Muscle of leg (tissue), 16 donors: ENCODE measurements at places on chromosomes 16 and 17. TPM values are rescaled to one million over a fixed set of nuclear protein-coding genes. Genes with fewer than 3 reads are reported as not detected.
A peak's percentile ranks its signal among the peaks of the same experiment; 100 is the strongest.

GRCh38 chr17:69630056-69630635 is 215.6 kb downstream of the MAP2K6 start:
- peak; percentile 93 for DNase-seq

DNA sequence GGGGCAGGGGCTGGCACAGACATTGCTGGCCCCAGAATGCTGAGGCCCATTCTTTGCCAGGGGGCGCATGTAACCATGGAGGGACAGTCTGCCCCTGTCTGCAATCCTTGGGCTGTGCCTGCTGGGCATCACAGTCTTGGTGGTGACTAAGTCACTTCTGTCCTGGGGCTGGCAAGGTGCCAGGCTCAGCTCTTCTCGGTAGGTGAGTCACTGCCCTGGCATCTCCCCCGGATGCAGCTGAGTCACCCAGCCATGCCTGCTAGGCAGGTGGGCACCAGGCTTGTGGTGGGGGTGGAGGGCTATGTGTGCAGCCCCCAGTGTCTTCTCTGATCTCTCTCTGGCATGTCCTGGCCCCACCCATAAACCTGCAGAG is 5.6 kb downstream of the RARA start:
- peak; percentile 86 for DNase-seq

DNA sequence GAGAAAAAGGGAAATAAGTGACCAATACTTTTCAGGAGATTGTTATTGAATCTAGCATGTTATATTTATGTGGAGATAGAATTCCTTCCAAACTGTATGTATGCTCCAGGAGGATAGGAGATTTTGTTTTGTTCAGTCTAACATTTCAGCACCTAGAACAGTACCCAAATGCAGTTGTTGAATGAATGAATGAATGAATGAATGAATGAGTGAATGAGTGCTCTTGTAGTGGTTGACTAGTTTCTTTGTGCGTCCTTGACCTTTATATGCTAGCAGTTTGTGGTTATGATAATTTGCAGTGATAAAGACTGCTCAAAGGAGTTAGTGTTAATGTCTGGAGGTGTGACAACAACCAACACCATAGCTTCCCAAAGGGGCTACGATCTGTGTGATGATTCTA is 663.5 kb upstream of the GOT2 start:
- DNase-seq: no peak

- no peak for DNase-seq
Observed at GRCh38 chr16:22428654-22429053, 54.2 kb upstream of the CDR2 start.

Gene SLC9A5
- 1.3 TPM for polyA plus RNA-seq

Gene HS3ST2
- polyA plus RNA-seq: 0.05 TPM
